Endothelial cell (in vitro differentiated cells): ENCODE measurements at places on chromosomes 4 and X. TPM values are rescaled to one million over a fixed set of nuclear protein-coding genes. Genes with fewer than 3 reads are reported as not detected.
A peak's percentile ranks its signal among the peaks of the same experiment; 100 is the strongest.

The RHOXF2 gene
- not detected for total RNA-seq

DNA sequence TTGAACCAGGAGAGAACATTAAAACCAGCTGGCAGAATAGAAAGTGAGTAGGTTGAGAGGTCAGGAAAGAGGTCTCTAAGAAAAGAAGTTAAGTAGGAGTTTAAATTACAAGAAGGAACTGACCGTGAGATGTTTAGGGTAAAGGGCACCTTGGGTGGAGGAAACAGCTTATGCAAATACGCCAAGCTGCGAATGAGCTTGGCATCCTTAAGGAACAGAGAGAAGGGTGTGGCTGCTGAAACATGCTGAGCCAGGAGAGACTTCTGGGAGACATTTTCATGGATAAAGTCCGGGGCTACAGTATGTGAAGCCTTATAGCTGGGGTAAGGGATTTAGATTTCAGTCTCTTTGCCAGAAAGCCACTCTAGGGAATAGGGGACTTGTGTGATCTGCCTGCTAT is 249.1 kb downstream of the KCNIP4 start:
- DNase-seq: no peak
- no peak overlapping the region for H3K27ac ChIP-seq
- H3K27me3 ChIP-seq: no peaks in the 10 kb centered on the region
- H3K4me1 ChIP-seq: no peaks in the 10 kb centered on the region
- H3K36me3 ChIP-seq: no peaks in the 10 kb centered on the region

The MSX1 gene
- total RNA-seq: 17.4 TPM

- H3K36me3 ChIP-seq: no peaks in the 10 kb centered on the region
- DNase-seq: no peak
- no peak overlapping the region for H3K4me3 ChIP-seq
- no peak overlapping the region for H3K27ac ChIP-seq
Observed at GRCh38 chr4:32929796-32930699, 2209.9 kb downstream of the PCDH7 start.

DNA sequence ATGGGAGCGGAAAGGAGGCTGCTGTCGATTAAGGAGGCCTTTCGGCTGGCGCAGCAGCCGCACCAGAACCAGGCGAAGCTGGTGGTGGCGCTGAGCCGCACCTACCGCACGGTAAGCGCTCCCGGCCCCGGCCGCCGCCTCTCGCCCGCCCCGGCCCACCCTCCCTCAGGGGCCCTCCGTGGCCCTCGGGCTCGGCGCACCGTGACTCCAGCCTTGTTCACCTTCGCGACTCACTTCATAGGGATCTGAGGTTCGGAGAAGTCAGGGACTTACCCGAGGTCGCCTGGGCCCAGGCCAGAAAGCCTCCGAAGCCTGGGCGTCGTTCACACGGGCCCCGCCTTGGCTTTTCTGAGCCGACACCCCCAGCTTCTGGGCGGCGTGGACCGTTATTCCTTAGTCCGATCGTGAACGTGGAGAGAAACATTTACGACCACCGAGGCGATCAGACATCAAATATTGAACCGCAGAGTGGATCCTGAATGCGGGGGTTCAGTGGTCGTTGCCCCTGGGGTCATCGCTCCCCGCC is 362 bp downstream of the NCAPG start:
- peaks cover 32% of the 10 kb centered on the region for H3K4me1 ChIP-seq
- H3K36me3 ChIP-seq: peaks cover 6% of the 10 kb centered on the region
- peak overlapping the region; percentile 1 for H3K27ac ChIP-seq
- peak overlapping the region; percentile 99 for H3K4me3 ChIP-seq

DNA sequence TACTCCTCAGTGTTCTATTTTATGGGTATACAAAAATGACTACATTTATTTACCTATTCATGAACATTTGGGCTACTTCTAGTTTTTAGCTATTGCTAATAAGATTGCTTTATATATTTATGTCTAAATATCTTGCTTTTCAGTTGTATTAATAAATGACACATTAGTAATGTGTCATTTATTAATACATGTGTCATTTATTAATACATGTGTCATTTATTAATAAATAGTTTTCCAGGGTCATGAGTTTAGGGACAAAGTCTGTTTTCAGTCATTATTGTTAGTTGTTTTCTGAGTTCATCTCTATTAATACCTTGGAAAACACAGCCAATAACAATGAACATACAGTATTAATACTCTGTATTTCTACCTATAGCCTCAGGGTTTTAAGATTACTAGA is 1630.7 kb upstream of the IGFBP7 start:
- H3K27me3 ChIP-seq: no peaks in the 10 kb centered on the region
- no peak for DNase-seq
- H3K4me1 ChIP-seq: no peaks in the 10 kb centered on the region
- H3K36me3 ChIP-seq: no peaks in the 10 kb centered on the region
- H3K4me3 ChIP-seq: no peak overlapping the region

The ZGRF1 gene
- total RNA-seq: 15.6 TPM

- H3K27me3 ChIP-seq: peaks cover 2% of the 10 kb centered on the region
- H3K27ac ChIP-seq: no peak overlapping the region
- DNase-seq: no peak
- no peak overlapping the region for H3K4me3 ChIP-seq
- no peaks in the 10 kb centered on the region for H3K36me3 ChIP-seq
- H3K4me1 ChIP-seq: no peaks in the 10 kb centered on the region
Observed at GRCh38 chr4:53895137-53895536, 169.3 kb downstream of the CHIC2 start.

The MAGEB2 gene
- not detected for total RNA-seq

The ADH1C gene
- not detected for total RNA-seq

The AFF1 gene
- 93.1 TPM for total RNA-seq

GRCh38 chr4:55354648-55355047 is 8.6 kb downstream of the SRD5A3 start:
- peaks cover 5% of the 10 kb centered on the region for H3K4me1 ChIP-seq
- H3K27me3 ChIP-seq: peaks cover 7% of the 10 kb centered on the region
- H3K27ac ChIP-seq: peak overlapping the region; percentile 34
- no peak overlapping the region for H3K4me3 ChIP-seq

The AMBN gene
- not detected for total RNA-seq

GRCh38 chr4:169164669-169165415 is 105.9 kb downstream of the SH3RF1 start:
- no peaks in the 10 kb centered on the region for H3K36me3 ChIP-seq
- DNase-seq: no peak
- H3K27me3 ChIP-seq: no peaks in the 10 kb centered on the region

DNA sequence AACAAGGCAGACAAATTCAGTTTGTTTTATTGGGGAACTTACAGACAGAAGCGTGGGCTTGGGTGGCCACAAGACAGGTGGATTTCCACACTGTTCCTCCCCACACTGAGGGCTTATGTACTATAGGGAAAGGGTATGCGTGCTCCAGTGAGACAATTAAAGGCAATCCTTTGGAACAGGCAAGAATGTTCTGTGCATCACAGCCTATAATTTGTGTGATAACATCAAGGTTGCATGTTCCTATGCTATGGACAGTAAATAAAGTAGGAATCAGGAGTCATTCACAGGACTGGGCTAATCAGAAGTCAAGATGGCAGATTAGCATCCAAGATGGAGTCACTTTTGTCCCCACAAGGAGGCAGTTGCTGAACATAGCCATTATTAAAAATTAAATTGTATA is 84.6 kb upstream of the TRIM2 start:
- DNase-seq: no peak
- H3K36me3 ChIP-seq: no peaks in the 10 kb centered on the region
- no peak overlapping the region for H3K4me3 ChIP-seq
- H3K27me3 ChIP-seq: peaks cover 5% of the 10 kb centered on the region

DNA sequence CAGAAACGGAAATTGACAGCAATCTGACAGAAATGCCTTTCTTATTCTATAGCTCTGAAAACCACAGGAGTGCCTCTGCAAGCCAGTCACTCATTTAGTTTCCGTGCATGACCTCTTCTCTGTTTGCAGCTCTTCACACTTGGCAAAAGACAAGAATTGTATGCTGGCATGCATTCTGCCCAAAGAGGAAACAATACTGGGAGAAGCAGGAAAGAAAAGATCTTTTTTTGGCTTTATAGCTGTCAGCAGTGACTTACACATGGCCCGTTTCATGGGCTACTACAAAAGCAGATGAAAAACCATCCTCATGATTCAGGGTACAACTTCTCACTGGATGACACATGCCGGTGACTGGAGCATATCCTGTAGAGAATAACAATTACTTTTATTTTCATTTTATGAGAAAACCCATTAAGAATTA is 249.4 kb downstream of the ADAMTS3 start:
- H3K4me1 ChIP-seq: peaks cover 8% of the 10 kb centered on the region
- peaks cover 1% of the 10 kb centered on the region for H3K27me3 ChIP-seq
- H3K27ac ChIP-seq: no peak overlapping the region
- no peak overlapping the region for H3K4me3 ChIP-seq
- no peaks in the 10 kb centered on the region for H3K36me3 ChIP-seq

The TCP11X2 gene
- 2.0 TPM for total RNA-seq

- peaks cover 25% of the 10 kb centered on the region for H3K36me3 ChIP-seq
- H3K27me3 ChIP-seq: peaks cover 4% of the 10 kb centered on the region
- H3K4me3 ChIP-seq: no peak overlapping the region
Observed at GRCh38 chr4:913280-913618, 18.9 kb downstream of the GAK start.

- H3K27me3 ChIP-seq: no peaks in the 10 kb centered on the region
- H3K36me3 ChIP-seq: no peaks in the 10 kb centered on the region
- H3K4me1 ChIP-seq: no peaks in the 10 kb centered on the region
- no peak overlapping the region for H3K27ac ChIP-seq
Observed at GRCh38 chrX:20451929-20452328, 185.2 kb upstream of the RPS6KA3 start.

DNA sequence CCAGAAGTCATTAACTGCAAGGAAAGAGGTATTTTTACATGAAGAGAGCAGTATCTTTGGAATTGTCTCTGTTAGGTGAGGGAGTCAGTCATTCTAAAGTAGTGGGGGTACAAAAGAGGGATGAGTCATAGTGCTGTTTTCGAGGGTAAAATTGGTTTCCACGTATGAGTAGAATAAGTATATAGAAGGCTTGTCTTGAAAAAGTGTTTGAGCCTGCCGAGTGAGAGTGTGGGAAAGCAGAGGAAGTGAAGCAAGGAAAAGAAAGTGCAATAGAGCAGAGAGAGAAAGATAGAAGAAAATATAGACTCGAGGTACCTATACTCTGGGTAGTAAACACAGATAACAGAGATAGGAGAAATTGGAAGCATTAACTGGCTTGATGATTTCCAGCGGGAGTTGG is 696.4 kb downstream of the DMD start:
- no peak overlapping the region for H3K27ac ChIP-seq
- no peaks in the 10 kb centered on the region for H3K4me1 ChIP-seq
- H3K27me3 ChIP-seq: no peaks in the 10 kb centered on the region
- H3K36me3 ChIP-seq: no peaks in the 10 kb centered on the region
- DNase-seq: no peak

DNA sequence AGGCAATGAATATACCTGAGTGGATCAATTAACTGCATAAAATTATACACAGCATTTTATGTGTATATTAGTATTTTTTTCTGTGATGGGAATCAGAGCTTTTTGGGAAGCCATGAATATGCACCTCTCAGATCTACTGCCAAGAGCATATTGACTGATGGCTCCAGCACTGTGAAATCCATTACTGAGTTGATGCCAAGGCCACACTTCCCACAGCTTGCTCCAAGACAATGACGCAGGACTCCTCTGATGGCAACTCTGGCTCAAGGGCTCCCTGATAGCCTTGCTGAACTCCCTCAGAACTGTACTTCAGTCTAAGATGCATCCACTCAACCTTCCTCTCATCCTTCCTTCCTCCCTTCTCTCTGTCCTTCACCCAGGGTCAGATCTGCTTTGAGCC is 82.7 kb downstream of the OTC start:
- H3K27me3 ChIP-seq: no peaks in the 10 kb centered on the region
- no peak for DNase-seq
- H3K4me1 ChIP-seq: no peaks in the 10 kb centered on the region
- H3K4me3 ChIP-seq: no peak overlapping the region
- no peak overlapping the region for H3K27ac ChIP-seq
- no peaks in the 10 kb centered on the region for H3K36me3 ChIP-seq

- H3K27me3 ChIP-seq: peaks cover 5% of the 10 kb centered on the region
- H3K4me3 ChIP-seq: no peak overlapping the region
- H3K36me3 ChIP-seq: peaks cover 3% of the 10 kb centered on the region
- H3K4me1 ChIP-seq: peaks cover 55% of the 10 kb centered on the region
Observed at GRCh38 chrX:46602468-46603102, 29.0 kb downstream of the CHST7 start.

The IL13RA2 gene
- total RNA-seq: not detected
